NCI-H1092 treated with DMSO at 0.1 percent for 48 hours (cell line): ENCODE measurements at places on chromosomes 11 and 22.
A peak's percentile ranks its signal among the peaks of the same experiment; 100 is the strongest.

DNA sequence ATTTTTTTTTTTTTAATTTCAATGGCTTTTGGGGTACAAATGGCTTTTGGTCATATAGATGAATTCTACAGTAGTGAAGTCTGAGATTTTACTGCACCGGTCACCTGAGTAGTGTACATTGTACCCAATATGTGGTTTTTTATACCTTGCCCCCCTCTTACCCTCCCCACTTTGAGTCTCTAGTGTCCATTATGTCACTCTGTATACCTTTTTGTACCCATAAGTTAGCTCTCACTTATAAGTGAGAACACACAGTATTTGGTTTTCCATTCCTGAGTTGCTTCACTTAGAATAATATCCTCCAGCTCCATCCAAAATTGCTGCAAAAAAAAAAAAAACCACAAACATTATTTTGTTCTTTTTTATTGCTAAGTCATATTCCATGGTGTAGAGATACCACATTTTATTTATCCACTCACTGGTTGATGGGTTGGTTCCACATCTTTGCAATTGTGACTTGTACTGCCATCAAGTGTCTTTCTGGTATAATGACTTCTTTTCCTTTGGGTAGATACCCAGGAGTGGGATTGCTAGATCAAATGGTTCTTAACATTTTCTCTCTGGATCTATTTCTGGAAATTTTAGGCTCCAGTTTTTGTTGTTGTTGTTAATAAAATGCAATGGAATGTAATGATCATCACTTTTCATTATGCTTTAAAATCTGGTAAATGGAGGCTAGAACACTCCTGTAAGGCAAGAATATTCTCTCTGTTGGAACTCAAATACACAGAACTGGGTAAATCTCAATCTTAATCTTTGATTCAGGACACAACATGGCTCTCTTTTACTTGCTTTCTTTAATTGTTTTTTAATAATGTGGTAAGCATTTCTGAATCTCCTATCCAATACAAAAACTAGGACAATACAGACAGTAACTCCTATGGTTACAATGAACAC is 10.3 kb downstream of the NEAT1 start:
- peak; percentile 52 for DNase-seq

DNA sequence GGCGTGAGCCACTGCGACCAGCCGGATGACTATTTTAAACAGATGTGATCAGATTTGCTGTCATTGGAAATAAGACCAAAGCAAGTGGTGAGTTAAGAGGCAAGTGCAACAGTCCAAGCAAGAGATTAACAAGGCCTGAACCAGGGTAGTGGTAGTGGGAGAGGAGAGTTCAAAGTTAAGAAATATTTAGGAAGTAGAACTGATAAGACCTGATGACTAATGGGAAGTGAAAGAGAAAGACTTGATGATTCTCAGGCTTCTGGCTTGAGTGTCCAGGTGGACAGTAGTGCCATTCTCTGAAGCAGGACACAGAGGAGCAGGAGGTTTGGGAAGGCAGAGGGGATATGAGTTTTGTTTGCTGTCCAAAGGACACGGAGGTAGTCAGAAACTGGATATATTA is 7.2 kb downstream of the NDUFC2 start:
- no peak for DNase-seq

GRCh38 chr22:46292732-46293131 is 3.9 kb upstream of the GTSE1 start:
- DNase-seq, result no peak

DNA sequence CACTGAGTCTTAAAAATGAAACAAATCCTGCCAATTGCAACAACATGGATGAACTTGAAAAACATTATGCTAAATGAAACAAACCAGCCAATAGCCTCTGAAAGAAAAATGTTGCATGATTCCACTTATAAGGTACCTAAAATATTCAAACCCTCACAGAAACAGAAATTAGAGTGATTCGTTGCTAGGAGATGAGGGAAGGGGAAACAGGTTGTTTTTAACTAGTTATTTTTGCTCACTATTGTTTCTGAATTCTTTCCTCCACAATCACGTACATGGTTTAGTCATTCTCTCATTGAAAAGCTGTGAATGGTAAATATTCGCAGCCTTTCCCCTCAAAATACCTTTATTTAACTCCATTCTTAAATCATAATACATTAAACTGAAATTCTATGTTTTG is 14.0 kb upstream of the TYR start:
- DNase-seq, result no peak

GRCh38 chr11:134987223-134987768 is 575.3 kb upstream of the B3GAT1 start:
- DNase-seq, result no peak

DNA sequence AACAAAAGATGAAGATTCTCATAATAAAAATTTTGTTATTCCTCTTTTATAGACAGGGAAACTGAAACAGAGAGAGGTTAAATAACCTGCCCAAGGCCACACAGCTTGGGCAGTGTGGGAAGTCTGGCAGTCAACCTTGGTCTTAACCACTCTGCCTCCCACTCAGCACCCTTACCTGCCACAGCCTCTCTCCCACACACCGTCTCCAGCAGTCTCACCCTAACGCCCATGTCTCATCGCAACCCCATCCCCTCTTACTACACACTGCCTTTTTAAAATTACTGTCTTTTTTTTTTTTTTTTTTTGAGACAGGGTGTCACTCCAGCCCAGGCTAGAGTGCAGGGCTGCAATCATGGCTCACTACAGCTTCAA is 25.0 kb downstream of the ARRB1 start:
- no peak for DNase-seq

DNA sequence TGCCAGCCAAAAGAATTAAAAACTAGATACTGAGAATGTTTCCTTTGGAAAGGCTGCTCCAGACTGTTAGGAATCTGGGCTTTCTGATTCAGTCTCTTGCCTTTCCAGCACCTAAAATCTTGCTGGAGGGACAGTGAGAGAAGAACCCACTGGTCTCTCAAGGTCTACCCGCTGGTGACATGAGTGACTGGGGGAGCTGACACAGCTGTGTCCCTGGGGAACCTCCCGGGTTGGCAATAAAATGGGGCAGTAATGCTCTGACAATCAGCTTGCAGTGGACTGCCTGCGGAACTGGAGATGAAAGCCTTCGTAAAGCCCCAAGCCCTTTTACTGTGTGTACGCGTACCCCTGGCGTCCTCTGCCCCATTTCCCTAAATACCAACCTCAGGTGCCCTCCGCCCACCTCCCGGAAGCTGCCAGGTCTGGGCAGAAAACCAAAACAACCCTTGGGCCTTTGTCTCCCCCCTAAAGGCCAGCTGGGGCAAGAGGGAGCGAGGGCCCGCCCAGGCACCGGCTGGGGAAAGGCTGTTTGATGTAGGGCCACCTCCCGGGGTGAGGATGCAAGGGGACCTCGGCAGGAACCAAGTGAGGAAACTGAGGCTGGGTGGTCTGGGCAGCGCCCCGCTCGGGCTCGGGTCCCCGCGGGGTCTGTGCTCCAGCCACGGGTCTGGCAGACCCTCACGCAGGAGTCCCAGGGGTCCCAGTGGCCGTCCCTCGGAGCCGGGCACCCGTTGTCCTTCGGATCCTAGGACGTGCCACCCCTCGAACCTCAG is 741 bp downstream of the CARS1 start:
- no peak for DNase-seq

GRCh38 chr11:64125676-64126075 is 40.2 kb downstream of the MACROD1 start:
- no peak for DNase-seq

- DNase-seq, result no peak
These were observed 1238.7 kb downstream of the BRD1 start for GRCh38 chr22:48588878-48589450.

GRCh38 chr22:25666308-25666707 is 75.7 kb upstream of the MYO18B start:
- DNase-seq, result no peak

DNA sequence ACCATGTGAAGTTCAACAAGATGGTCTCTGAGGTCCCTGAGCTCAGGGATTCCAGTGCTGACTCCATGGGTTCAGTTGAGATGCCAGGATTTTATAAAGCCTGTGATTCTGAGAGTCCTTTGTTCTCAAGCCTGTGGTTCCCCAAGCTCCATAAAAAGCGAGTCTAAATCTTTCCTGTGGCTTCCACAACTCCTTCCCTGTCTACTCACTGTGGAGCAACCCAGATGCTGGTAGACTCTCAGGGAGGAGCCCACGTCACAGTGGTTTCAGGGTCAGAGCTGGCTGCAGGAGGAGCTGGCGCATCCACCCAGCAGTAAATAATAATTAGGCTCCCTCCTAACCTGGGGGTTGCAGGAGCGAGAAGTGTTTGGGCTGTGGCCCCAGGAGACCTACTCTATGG is 2.0 kb upstream of the RELT start:
- DNase-seq, result no peak

- no peak for DNase-seq
These were observed 77.0 kb downstream of the RAB30 start for GRCh38 chr11:82994604-82995230.

GRCh38 chr11:2846056-2846455 is 39.5 kb downstream of the CDKN1C start:
- no peak for DNase-seq

- no peak for DNase-seq
These were observed 34.5 kb upstream of the TEF start for GRCh38 chr22:41347066-41347859.

DNA sequence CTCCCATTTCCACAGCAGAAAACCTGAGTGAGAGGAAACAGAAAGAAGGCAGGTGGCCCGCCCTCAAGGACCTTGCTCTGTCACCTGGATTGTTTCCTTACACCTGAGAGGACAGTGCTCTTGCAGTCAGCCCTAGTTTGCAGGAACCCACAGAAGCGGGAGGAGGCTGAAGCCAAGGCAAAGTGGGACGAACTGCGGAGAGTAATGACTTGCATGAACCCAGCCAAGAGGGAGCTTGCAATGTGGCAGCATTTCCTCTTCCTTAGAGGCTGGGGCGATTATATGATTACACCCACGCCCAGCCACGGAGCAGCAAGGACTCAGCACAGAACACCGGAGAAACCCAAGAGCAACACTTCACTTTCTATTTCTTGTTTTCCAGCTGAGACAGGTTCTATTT is 102.6 kb downstream of the SPON1 start:
- DNase-seq, result no peak

DNA sequence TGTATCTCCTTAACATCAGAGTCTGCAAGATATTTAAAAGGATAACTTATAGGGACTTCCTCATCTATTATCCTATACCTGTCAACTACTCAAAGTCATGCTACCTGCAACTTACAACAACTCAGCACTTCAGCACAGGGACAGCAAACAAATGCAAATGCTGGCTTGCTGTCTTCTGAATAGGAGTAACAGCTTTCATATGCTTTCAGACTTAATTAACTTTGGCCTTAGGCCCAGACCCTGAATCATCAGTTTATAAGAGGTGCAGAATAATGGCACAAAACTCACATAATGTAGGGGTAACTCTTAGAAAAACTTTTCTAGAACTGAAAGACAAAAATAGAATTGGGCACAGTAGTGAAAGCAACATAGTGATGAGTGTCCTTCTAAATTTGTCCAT is 953.4 kb downstream of the DLG2 start:
- peak; percentile 80 for DNase-seq

- DNase-seq, result no peak
These were observed 33.9 kb downstream of the FLRT1 start for GRCh38 chr11:64069401-64070313.

GRCh38 chr11:122879785-122880184 is 2.8 kb upstream of the JHY start:
- peak; percentile 89 for DNase-seq

GRCh38 chr22:43147821-43148220 is 3.5 kb upstream of the TSPO start:
- DNase-seq, result no peak

- no peak for DNase-seq
These were observed 6.8 kb upstream of the TPBGL start for GRCh38 chr11:75233754-75234172.

DNA sequence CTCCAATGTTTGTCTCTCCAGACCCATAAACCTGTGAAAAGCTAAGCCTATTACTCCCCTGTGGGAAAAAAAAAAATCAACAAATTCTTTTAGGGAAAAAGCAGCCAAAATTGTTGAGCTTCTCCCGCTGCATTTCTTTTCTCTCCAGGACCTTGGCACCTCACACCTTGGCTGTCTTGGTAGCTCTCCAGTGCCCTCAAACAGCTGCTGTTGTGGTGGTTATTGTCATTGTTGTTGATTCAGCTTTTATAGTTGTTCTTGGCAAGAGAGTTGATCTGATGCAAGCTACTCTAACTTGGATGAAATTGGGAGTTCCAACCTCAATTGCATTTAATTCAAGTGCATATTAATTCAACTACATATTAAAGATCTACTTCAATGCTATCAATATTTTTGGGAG is 516.9 kb upstream of the LARGE1 start:
- DNase-seq, result no peak

- no peak for DNase-seq
These were observed 28.2 kb upstream of the JAM3 start for GRCh38 chr11:134040386-134041302.

- DNase-seq, result no peak
These were observed 589 bp downstream of the SCGB1A1 start for GRCh38 chr11:62419314-62419929.

- DNase-seq, result no peak
These were observed 31.7 kb downstream of the LMO1 start for GRCh38 chr11:8231979-8232378.
